Suppressor macrophage treated with lipopolysaccharide for 1 hour (primary cell): ENCODE measurements at places on chromosomes 5 and 9.

- DNase-seq: no peak
Observed at GRCh38 chr9:113570749-113571711, 107.5 kb downstream of the RGS3 start.

DNA sequence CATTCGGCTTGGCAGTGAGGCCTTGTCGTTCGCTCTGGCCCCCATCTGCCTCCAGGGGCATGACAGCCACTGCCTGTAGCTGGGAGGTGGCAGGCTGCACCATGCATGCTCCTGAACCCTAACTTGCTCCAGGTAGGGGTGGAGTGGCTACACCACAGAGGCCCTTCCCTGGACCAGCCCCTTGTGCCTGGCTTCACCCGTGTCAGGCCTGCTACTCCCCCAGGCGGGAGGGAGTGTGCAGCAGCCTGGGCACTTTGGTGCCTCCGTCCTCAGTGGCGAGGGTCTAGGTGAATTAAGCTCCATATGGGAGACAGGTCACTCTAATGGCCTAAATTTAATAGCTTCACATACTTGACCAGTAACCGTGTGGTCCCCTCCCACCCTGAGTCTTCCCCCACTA, 59.4 kb upstream of the LMX1B start:
- DNase-seq: no peak

GRCh38 chr5:173997331-173997730, 8.4 kb downstream of the C5orf47 start:
- peak; percentile 20 for DNase-seq

DNA sequence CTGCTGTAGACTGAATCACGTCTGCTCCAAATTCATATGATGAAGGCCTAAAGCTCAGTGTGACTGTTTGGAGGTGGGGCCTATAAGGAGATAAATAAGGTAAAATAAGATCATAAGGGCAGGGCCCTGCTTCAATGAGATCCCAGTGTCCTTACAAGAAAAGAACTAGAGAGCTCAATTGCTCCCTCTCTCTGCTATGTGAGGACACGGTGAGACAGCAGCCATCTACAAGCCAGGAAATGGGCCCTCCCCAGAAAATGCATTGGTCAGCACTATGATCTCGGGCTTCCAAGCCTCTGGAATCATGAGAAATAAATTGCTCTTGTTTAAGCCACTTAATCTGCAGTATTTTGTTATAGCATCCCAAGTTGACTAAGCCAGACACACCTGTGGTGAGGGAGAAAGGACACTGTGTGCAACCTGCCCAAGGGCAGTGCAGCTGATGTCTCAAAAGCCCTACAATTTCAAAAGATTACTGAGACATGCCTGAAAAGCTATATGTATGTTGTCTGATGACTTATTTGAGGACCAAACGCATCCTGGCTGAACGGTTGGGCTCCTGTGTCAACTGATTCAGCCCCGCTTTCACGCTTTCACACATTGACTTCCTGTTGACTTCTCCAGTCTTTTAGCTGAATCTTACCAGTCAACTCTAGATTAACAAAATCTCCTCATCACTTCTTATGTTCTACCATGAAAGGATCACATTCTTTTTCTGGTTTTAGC, 13.2 kb downstream of the GZMK start:
- DNase-seq: no peak

DNA sequence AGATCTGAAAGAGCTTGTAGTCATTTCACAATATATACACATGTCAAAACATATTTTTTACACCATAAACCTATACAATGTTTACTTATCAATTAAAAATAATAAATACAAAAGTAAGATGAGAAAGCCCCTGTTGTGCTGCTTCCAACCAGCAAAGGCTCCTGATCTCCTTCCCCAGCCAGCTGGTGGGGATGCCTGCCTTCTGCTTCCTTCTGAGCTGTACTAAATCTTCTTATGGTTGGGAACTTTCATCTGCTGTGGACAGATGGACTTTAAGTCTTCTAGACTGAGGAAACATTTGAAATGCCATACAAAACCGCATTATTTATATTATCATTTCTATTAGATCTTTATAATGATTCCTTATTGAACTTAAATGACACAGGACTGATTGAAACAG, 745.3 kb upstream of the CHD1 start:
- no peak for DNase-seq

- no peak for DNase-seq
Observed at GRCh38 chr9:5453004-5453403, 2.7 kb downstream of the CD274 start.

DNA sequence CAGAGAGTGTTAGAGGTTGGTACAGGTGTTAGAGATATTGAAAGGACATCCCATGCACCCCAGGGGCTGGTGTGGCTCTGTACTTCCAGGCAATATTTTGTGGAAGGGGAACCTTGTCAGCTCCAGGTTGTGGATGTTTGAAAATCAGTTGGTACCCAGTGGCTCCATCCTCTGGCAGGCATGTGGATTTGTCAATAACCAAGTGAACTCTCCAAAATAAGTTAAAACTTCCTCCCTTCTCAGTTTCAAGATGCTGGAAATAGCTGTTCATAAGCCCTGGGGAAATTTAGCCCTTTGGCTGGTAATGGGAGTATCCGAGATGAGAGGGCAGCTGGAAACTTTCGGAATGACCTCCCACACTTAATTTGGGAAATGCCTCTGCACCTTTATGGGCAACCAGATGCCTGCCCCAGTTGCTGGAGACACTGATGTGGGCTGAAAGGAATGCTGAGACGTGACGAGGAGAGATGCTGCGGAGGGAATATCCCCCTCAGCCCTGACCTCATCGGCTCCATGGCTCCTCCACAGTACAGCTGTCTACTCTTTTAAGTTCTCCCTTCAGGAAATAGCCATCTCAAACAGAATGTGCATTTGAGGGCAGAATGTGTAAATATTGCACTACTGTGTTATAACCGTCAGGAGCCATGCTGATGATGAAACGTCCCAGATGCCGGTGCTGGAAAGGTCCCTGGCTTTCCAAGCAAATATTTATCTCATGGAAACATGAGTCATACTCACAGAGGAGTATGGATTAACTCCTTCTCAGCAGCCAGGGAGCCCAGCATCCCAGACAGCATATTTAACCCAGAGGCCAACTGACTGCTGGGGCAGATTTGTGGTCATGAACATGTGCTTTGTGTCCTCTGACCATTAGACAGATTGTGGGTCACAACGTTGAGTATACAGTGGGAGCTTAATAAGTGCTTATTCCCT, 29.5 kb downstream of the TGFBI start:
- DNase-seq: no peak

DNA sequence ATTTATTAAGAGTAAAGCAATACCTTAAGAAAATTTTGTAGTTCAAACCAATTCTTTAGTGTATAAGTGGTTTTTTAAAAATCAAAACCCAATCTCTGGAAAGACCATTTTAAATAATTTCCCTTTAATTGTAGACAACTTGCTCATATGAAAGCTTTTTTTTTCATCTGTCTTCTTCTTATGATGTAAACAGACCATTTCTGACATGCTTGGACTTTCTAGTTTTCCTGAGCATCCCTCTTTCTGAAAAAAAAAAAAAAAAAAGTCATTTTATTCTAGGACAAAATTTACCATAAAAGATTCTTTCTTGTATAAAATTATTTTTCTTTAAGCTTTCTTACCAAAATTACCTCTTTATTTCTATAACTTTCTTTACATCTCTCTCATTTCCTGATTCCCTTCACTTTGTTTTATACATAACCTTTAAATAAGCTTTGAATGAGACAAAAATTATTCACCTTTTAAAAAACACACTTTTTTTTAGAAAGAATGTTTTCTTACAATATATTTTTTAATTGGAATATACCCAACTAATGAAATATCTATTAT, 67.5 kb downstream of the COL15A1 start:
- DNase-seq: no peak

DNA sequence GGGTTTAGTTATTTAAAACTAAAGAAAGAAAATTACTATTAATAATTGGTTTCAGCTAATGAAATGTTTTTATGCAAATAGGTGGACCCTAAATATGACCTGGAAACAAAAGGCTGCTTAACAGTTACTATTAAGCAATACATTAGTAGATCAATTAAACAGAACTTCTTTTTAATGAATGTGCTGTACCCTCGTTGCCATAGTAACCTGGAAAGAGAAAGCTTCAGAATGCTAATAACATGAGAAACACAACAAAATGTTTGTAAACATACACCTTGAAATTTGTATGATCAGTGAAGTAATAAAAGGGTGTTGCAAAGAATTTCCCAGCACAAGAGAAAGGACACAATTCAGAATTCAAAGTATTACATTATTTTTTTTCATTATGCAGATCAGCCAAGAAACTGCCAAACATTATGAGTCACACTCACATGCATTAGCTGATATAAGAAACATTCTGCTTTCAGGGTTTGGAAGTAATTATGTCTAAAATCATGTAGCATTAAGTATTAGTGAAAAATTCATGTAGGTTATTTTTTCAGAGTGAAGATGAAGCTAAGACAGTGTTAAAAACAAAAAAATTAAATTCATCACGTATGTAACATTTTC, 348.3 kb downstream of the ISL1 start:
- DNase-seq: no peak

- DNase-seq: no peak
Observed at GRCh38 chr9:86470326-86470725, 116.1 kb upstream of the TUT7 start.

DNA sequence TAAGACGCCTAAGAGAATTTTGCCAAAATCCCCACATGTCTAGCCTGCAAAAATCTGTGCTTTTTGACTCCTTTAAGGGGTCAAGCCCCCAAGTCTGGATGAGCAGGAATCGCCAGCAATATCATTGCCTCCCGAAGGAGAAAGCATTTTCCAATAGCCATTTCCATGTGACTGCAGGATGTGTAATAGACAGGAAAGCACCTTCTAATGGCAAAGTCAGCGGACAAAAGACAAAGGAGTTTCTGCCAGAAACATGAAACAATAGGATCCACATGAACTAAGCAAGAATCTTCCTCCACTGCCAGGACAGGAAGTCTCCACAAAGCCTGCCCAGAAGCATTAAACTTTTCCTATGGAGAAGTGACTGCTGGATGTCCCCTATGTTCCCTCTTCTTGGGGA, 177.1 kb upstream of the PCSK5 start:
- DNase-seq: no peak

DNA sequence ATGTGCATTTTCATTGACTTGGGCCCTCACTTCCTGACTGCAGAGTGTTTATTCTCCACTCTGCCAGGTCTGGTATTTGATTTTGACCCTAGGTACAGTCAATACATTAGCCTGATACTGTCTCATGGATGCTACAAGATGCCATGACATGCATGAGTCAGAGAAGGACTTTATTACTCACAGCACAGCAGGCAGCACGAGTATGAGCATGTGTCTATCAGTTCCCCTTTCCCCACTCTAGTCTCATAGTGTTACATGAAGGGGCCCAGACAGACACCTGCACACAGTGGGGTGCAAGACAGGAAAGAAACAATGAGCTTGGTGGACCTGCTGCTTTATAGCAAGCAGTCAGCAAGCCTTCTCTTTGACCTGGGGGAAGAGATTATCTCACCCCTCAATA, 19.6 kb downstream of the ITGA2 start:
- DNase-seq: peak; percentile 86

GRCh38 chr9:129052592-129052991, 16.2 kb downstream of the MIGA2 start:
- no peak for DNase-seq

- DNase-seq: peak; percentile 91
Observed at GRCh38 chr9:128203024-128203706, at the start of gene DNM1. DNM1 (plus strand) TSS chr9:128203379; CDS start chr9:128203471, 92 bp downstream.

DNA sequence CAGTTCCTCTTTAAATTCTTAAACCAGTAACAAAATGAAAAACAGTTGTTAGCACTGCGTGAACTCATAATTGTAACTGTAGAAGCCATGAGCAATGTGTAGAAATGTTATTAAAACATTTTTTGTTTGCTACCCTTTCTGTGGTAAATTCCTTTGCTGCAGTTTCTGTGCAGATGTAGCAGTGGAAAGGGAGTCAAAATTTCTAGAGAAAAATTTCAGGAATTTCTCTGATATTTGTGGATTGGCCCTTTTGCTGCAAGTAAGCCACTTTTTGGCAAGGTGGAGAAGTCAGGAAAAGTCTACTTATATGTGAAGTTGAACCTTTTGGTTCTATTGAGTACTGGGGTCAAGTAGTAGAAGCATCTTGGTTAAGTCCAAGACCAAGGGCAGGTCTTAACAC, 10.1 kb downstream of the FBXL7 start:
- DNase-seq: no peak

DNA sequence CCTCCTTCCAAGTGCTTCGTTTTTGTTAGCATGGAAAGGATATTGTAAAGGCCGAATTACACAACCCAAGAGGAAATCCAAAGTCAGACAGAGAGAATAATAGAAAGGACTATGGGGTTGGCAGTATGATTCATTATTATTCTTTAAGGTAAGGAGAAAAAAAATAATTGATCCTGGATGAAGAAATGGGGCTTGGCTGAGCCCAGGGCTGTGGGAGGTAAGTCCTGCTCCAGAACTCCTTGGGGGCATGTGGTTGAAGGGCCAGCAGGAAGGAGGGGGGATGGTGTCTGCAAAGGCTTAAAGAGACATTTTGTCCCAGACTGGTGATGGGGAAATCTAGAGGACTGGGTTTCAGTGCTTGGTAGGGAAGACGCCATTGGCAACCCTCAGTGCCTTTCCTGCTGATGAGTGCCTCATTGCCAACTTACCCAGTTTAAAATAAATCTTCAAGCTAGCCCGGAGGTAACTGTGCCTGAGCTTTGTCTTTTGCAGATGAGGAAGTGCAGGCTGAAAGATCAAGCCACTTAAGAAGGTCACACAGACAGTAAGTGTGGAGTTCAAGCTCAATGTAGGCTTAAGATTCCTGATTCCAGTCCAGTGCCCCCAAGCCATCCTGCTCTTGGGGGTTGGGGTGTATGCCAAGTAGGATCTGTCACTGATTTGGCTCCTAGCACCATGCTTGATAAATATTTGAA, 30.2 kb downstream of the FOXI1 start:
- no peak for DNase-seq

DNA sequence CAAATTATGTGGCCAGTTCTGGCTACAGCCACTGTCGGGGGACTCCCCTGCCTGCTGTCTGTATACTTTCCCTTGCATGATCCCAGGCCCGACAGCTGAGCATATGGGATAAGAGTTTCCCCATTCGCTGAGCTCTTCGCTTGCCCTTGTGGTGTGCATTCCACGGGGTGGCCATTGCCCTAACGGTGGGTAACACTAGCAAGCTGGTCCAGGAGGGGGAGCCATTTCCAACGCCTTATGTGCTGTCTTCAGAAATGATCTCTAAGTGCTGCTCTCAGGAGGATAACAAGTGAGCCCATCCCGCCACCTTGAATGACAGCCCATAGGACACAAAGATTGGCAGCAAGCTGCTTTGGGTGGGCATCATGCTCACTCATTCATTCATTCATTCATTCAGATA, 190.9 kb downstream of the FSTL4 start:
- DNase-seq: peak; percentile 65

- peak; percentile 67 for DNase-seq
Observed at GRCh38 chr9:120904978-120905301, 21.7 kb downstream of the TRAF1 start.

GRCh38 chr5:28574606-28575005, 1536.2 kb upstream of the CDH9 start:
- no peak for DNase-seq

GRCh38 chr9:126395439-126396212, 69.0 kb downstream of the MVB12B start:
- DNase-seq: peak; percentile 52

GRCh38 chr5:44334622-44335021, 54.6 kb downstream of the FGF10 start:
- no peak for DNase-seq
